T-helper 2 cell treated with Interferon-gamma antibody and Interleukin-4, amounts not matched to agents 5 μg/mL and 100 μg/mL, for 36 hours (primary cell): ENCODE measurements at places on chromosomes 1 and 21.

DNA sequence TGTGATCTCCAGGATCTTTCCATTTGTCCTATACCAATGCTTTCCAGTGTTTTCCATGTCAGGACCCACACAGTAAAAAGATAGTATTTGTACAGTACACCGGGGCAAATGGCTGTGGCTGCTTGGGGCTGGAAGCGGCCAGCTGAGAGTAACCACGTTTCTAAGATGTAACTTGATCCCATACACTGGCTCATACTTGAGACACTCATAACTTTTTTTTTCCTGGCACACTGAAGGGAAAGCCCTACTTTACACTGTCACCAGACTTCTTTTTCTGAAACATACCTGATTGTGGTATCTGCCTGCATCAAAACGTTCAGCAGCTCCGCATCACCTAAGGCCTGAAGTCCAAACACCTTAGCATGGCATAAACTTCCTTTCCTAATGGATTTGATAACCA, 21.6 kb downstream of the VPS13D start:
- no peak for DNase-seq

- DNase-seq: no peak
Observed at GRCh38 chr1:153649863-153650235, 8.7 kb upstream of the SNAPIN start.

DNA sequence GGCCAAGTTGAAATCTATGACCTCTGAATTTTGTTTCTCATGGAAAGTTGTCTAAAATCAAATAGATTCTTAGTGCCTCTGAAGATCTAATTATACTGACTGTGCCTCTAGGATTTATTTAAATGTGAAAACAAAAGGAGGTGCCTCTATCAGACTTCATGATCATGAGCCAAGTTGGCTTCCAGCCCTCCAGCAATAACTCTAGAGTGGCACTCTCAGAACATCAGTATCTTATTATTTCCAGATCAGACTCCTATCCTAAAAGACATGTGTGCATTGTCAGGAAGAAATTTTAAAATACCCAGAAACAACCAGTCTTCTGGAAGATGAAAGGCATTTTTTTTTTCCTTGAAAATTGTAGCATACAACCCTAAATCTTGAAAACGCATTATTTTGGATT, 368.0 kb downstream of the PDE4B start:
- DNase-seq: no peak

GRCh38 chr1:23217421-23218115, at the start of gene HTR1D:
Gene HTR1D (minus strand): TSS chr1:23217502. CDS start chr1:23194219, 23,283 bp downstream.
- no peak for DNase-seq

DNA sequence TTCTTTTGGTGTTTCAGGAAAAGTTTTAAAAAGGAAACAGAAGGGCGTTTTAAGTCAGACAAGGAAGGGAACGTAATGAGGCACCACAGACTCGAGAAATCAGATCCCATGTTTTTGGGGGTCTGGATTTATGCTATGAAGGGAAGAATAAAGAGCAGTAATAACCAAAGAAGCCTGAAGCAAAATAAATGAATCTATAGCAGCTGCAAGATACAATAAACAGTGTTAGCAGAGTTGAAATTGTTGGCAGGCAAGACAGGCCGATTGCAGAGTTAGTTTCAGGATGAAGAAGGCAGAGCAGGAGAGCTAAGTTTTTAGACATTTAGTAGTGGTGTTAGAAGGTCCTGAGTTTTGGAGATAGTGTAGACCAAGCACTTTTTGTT, 425 bp downstream of the DDR2 start:
- no peak for DNase-seq

GRCh38 chr1:58882322-58882948, 98.6 kb upstream of the JUN start:
- no peak for DNase-seq
